ENCODE measurements at places on chromosomes 7 and 10.

DNA sequence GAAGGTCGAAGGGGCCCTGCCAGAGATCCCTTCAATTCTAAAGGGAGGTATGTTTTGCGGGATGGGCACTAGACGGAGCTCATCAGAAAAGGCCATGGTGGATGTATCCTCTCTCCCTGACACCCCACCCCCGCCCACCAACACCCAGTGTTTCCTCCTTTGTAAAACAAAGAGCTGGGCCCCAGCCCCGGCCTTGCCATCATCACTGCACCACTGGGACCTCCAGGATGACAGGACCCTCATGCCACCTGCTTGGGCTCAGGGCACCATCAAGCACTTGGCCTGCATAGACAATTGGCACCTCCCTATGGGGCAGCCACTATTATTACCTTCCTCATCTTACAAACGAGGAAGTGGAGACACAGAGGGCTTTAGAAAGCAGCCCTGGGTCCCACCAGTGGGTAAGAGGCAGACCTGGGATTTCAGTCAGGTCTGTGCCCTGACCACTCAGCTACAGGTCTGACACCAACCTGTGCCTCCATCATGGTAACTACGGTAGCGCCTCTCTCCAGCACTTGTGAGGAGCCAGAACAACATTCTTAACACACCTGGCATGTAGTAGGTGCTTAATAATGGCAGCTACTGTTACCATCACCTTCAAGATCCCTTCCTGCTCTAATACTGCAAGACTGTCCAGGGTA is 2.0 kb downstream of the CALML3 start:
- DNase-seq, result no peak

DNA sequence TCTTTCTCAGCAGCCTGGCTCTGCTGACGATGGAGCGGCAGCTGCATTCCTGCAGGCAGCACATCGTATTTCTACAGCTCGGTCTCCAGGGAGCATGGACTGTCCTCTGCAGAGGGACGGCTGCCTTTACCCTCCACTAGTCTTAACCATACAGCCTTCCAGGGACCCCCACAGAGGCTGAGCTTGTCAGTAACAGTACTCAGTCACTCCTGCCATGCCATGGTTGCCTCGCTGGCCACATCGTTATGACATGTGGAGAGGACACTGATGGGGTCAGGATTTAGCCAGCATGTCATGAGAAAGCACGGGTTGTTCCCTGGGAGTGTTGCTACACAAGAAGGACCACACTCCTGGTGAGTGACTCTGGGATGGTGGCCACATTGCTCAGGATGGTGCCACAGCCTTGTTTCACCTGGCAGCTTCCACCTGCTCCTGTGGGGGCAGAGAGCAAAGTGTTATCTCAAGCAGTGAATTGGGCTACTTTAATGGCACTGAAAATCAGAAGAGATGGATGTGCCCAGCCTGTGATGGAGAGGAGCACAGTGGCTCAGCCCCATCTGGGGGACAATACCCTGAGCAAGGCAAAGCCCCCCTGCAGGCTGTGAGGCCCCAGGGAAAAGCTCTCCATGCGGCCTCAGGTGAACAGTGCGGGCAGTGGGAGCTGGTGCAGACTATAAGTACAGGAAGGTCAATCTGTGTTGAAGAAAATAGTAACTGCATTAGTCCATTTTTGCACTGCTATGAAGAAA is 443.9 kb downstream of the TCERG1L start:
- DNase-seq, result no peak

DNA sequence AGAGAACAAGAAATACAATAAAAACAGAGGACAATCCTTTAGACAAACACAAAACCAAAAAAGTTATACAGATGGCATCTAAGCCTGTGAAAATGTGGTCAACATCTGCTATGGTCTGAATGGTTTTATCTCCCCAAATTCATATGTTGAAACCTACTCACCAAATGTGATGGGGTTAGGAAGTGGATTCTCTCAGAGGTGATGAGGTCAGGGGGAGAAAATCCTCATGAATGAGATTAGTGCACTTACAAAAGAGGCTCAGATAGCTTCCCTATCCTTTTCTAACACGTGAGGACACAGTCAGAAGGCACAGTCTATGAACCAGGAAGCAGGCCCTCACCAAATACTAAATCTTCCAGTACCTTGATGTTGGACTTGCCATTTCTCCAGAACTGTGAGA is 147.8 kb upstream of the GPR22 start:
- no peak for DNase-seq

DNA sequence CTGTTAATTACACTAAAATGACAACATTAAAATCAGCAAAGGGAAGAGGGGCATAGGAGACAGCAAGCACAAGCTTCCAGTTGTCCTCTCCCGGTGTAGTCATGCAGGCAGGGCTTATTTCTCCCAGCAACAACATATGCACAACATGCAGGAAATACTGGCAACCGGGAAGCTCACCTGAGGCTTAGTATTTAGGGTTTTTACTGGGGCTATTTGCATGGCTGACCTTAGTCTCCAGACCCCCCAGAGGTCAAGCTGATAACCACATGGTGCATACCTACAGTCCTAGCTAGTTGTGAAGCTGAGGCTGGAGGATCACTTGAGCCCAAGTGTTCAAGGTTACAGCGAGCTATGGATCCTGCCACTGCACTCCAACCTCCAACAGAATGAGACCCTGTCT is 12.8 kb upstream of the JMJD1C start:
- DNase-seq, result no peak

GRCh38 chr7:40221836-40222235 is 87.0 kb downstream of the SUGCT start:
- no peak for DNase-seq

GRCh38 chr10:80144696-80145131 is 12.2 kb downstream of the PLAC9 start:
- peak; percentile 34 for DNase-seq

DNA sequence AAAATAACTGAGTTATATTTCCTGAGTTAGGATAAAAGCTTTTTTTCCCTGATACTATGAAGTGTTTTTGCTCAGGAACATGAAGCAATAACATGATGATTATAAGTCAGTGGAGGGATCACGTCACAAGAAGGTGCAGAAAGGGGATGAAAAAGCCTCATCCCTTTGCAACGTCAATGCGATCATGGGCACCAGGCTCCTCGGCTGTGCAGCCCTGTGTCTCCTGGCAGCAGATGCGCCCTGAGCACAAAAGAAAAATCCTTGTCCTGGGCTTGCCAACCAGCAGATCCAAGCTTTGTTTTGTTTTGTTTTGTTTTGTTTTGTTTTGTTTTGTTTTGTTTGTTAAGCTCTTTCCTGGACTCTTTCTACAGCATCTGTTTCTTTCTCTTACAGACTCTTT is 103.5 kb upstream of the PRSS1 start:
- DNase-seq, result no peak

- no peak for DNase-seq
Observed at GRCh38 chr10:49600781-49601400, 9.2 kb upstream of the SLC18A3 start.

DNA sequence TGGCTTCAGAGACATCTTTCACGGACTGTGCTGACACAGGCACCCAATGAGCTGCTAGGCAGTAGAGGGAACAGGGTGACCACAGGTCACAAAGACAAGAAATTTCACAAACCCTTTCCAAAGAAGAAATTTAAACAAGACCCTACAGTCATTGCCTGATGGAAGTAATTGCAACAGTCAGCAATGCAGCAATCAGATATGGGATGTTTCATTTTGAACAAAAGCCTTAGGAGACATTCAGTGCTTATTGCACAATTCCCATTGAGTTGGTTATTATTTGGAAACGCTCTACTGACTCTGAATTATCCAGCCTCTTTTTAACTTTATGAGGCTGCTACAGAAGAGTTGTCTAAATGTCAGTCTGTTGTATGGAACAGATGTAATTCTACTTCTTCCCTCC is 85.5 kb downstream of the ETV1 start:
- no peak for DNase-seq

- DNase-seq, result no peak
Observed at GRCh38 chr10:125092564-125093031, 67.8 kb downstream of the CTBP2 start.

- no peak for DNase-seq
Observed at GRCh38 chr7:108045154-108045553, 42.2 kb upstream of the LAMB1 start.

- no peak for DNase-seq
Observed at GRCh38 chr10:124211921-124212320, 118.5 kb upstream of the CHST15 start.

Data from CD4-positive, alpha-beta T cell treated with Interleukin-6 at 100 ng/mL for 8 hours (primary cell).